Tongue (tissue), 3 donors: ENCODE measurements at places on chromosomes 7 and 10. TPM values are rescaled to one million over a fixed set of nuclear protein-coding genes. Genes with fewer than 3 reads are reported as not detected.

- no peak for DNase-seq
These were observed 393.6 kb upstream of the CELF2 start for GRCh38 chr10:10623958-10624566.

- no peak for DNase-seq
These were observed 65.5 kb downstream of the LRRC17 start for GRCh38 chr7:102978284-102978683.

LRGUK gene
- total RNA-seq, result 1.6 TPM

GRCh38 chr10:127290850-127291249 is 94.5 kb upstream of the INSYN2A start:
- DNase-seq, result no peak

- no peak for DNase-seq
These were observed 102.5 kb upstream of the APBB1IP start for GRCh38 chr10:26335574-26336093.

DNA sequence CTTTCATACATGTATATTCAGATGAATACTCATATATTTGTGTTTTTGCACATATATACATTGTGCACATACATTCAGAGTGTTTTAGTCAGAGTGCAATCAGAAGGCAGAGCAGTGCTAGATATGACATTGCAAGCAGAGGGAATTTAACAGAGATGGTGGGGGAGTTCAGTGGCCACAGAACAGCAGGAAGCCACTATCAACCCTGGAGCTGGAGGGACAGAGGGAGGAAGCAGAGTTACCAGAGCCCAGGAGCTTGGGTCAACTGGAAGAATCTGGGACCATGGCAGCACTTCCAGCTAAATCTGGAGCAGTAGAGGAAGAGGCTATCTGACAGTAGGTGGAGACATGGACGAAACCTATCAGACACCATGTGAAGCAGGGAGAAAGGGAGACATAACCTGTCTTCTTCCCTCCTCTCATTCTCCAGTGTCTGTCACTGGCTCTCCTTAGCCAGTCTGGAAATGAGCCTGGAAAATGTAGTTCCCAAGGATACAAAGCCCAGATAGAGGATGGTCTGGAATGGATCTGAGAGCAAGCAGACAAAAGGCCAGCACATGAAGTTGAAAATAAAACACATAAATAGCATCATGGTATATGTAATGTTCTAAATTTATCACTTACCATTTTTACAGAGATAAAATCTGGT is 33.6 kb upstream of the HERPUD2 start:
- peak; percentile 50 for DNase-seq

DNA sequence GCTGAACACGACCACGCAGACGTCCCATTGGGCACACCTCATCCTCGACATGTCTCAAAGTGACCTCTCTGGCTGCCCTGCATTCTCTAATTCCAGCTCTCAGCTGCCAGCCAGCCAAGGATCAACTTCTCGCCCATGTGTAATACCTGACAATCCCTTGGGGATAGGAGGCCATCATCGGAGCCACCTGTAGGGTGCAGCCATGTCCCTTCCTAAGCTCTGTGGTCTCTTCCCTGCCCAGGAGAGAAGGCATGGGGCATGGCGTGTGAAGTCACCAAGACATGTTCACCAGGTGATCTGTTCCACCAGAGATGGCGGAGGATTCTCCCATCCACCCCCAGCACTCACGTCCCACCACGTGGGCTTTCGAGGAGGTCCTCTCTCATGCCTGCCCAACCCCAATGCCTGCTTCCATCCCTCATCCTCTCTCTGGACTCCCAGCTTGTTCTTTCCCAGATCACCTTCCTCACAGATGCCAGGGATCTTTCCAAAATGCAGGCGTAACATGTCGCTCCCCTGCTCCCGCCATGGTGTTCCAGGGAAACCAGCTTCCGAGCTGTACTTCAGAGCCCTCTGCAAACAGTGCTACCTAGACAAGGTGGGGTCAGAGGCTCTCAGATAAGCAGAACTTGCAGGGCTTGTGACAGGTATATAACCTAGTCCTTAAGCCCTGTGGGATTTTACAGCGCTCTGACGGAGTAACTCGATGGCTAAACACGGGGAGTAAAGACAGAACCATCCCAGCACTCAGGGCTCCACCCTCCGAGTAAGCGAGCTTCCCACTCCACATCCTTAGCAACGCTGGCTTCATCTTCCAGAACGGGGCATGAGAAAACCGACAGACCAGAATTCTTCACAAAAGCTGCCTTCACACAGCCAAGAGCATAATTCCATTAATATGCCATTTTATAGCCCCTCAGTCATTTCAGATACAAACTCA is 41.1 kb downstream of the BRI3 start:
- DNase-seq, result peak; percentile 41

DNA sequence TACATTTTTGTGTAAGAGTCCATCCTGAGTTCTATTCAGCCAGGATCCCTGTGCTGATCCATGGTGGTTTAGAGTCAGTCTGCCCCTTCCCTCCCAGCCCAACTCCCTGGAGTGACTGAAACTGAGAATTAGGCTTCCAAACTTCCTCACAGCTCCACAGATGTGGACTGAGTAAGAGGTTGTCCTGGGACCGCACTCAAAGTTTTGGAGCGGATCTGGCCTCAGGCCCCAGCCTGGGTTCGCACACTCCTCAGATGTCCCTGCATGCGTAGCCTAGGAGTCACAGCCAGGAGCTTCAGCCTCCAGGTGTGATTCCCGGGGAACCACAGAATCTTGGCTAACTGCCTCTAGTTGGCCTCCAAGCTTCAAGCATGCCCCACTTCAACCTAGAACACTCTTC is 218.1 kb downstream of the C7orf25 start:
- DNase-seq, result peak; percentile 62

DNA sequence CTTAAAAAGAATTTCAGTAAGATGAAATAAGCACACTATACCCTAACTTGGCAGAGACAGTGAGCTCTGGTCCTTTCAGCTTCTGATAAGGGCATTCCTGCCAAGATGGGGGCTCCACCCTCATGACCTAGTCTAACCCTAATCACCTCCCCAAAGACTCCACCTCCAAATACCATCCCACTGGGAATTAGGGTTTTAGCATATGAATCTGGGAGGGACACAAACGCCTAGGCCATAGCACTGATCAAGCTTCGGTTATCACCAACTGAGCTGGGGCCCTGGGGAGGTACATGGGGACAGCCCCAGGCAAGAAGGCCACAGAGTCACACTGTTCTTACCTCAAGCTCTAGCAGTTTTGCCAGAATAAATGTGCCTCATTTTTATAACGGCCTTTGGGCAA is 31.4 kb downstream of the PALS2 start:
- DNase-seq, result no peak

GRCh38 chr10:12590675-12591659 is 241.6 kb downstream of the CAMK1D start:
- DNase-seq, result no peak

SPDYE6 gene
- total RNA-seq, result not detected
